ENCODE measurements at places on chromosomes 3 and 15.

GRCh38 chr3:9448643-9449042 is 51.2 kb downstream of the SETD5 start:
- no peak for DNase-seq

- no peak for DNase-seq
Observed at GRCh38 chr3:166013073-166013679, 176.0 kb upstream of the BCHE start.

GRCh38 chr15:101647251-101647650 is 4.9 kb downstream of the TM2D3 start:
- DNase-seq: no peak

GRCh38 chr3:48039487-48040190 is 23.4 kb upstream of the MAP4 start:
- no peak for DNase-seq

DNA sequence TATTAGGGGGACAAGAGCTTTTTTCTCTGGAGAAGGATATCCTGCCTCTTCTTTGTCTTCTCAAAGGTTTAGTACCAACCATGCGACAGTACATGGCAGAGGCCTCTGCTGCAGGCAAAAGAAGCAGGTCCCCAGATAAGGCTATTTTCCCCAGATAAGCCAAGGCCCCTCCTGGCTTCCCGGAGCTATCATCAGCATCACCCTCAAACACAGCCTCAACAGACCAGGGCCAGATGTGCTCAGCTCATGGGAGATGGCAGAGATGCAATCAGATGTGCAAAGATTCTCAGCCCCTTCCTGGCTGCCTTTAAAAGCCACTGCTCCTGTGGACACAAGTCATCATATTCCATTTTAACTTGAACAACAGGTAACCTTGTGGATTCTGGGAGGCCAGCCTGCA is 49.0 kb downstream of the NTRK3 start:
- DNase-seq: no peak

GRCh38 chr15:60913900-60914299 is 315.2 kb downstream of the RORA start:
- no peak for DNase-seq

GRCh38 chr15:57518779-57519405 is 72.8 kb upstream of the MYZAP start:
- DNase-seq: no peak

- no peak for DNase-seq
Observed at GRCh38 chr3:16203671-16204629, 29.5 kb downstream of the GALNT15 start.

DNA sequence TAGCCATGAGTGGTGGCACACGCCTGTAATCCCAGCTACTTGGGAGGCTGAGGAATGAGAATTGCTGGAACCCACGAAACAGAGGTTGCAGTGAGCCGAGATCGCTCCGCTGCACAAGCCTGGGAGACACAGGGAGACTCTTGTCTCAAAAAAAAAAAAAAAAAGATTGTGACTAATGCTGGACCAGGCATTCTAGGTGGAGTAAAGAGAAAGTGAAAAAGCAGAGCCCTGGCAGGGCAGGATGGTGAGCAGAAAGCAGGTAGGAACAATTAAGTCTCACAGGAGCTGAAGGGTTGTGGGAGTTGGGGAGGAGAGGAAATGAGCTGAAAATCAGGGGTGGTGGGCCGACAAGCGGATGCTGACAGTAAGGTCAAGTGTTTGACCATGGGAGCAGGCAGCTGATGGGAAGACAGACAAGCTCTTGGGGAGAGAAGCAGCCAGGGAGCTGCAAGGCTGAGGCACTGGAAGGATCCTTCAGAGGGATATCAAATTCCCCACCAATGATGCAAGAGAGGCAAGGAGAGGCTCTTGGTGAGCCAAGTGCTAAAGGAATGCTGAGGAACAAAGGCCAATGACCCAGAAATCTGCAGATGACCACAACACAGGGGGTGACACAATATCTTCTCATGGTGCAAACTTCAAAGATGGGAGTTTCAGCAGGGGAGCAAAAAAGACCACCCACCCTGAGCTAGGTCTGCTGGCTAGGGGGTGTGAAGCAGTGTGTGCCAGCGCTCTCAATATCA is 251.1 kb downstream of the ULK4 start:
- no peak for DNase-seq

DNA sequence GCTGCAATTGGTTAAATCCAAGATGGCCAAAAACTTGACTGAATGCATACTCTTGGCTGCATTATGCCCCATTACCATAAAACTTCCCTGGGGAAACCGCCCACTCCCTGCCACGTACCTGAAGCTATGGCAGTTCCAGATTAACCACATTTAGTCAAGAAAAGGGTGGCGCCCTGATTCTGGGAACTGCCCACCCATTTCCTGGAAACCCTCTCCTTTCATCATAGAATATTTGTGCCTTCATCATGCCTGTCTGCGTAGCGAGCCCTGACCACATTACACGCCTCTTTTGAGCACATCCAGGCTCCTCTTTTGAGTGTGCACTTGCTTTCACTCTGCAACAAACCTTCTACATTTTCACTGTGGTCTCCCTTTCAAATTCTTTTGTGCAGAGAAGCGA is 5.2 kb downstream of the LINS1 start:
- DNase-seq: no peak

GRCh38 chr3:40078590-40078989 is 230.9 kb upstream of the EIF1B start:
- DNase-seq: no peak

- no peak for DNase-seq
Observed at GRCh38 chr3:182201456-182202168, 489.9 kb downstream of the SOX2 start.
